ENCODE measurements at places on chromosomes 7 and 10.

GRCh38 chr10:24605141-24605540 is 118.5 kb downstream of the ARHGAP21 start:
- DNase-seq, result no peak

DNA sequence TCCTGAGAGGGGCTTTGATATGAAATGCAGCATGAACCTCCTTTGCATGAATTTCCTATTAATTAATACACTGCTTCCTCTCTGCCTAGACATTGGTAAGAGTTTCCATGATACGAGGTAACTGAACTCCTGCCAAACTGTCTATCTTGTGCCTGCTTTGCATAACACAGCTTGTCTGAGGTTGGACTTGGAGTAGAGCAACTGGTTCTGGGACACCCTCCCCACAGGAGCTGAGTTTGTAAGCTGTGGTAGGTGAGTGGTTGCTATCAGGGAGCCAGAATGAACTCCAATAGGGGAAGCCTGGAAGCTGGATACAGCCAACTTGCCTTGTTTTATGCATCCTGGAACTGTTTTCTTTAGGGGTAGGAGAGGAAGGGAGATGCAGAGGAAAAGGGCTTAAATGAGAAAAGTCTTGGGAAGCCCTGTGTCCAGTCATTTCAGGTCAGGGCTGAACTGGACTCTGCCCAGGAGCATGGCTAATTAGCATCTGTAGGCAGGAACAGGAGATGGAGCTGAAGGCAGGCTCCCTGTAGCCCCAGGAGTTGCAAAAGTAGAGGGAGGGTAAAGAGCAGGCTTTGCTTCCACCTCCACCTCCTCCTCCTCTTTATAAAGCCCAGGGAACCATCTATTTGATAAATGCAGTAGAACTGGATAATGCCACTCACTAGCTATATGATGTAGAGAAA is 73.2 kb upstream of the GPR158 start:
- no peak for DNase-seq

GRCh38 chr10:114195079-114195478 is 15.9 kb downstream of the TDRD1 start:
- no peak for DNase-seq

- no peak for DNase-seq
These were observed 643 bp downstream of the KAT6B start for GRCh38 chr10:74827045-74827441.

DNA sequence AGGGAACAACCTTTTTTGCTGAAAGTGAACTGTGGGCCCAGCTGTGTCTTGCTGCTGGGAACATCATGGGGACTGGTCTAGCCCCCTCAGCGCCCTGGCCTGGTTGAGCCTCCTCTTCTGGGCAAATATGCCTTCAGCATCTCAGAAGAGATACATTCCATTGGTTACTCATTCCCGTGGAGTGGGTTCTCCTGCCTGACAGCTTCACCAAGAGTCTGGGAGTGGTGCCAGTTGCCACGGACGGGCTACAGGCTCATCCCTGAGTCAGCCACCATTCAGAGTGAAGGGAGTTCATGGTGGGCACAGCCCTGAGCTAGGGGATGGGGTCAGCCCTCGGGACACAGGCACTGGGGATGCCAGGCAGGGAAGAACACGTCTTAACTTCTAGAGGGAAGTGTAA is 81.9 kb downstream of the RAMP3 start:
- DNase-seq, result no peak

GRCh38 chr7:29898301-29898700 is 91.3 kb downstream of the SCRN1 start:
- no peak for DNase-seq

GRCh38 chr7:116957874-116958273 is 4.6 kb downstream of the ST7 start:
- no peak for DNase-seq

DNA sequence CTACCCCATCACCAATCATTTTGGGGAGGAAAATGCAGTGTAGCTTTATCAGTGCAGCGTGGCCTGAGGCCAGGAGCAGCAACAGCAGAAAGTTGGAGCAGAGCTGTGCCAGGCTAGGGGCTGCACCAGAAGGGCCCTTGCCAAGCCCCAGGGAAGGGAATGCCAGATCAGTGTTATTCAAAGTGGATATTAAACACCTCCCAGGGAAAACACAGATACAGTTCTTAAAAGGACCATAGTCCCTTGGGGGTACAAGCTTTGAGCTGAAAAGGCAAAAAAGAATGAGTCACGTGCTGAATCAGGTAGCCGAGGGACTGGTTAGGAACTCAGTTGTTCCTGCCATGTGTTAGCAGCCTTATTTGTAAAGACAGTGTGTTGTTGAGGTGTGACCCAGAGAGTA is 54.0 kb downstream of the GSDME start:
- DNase-seq, result no peak

DNA sequence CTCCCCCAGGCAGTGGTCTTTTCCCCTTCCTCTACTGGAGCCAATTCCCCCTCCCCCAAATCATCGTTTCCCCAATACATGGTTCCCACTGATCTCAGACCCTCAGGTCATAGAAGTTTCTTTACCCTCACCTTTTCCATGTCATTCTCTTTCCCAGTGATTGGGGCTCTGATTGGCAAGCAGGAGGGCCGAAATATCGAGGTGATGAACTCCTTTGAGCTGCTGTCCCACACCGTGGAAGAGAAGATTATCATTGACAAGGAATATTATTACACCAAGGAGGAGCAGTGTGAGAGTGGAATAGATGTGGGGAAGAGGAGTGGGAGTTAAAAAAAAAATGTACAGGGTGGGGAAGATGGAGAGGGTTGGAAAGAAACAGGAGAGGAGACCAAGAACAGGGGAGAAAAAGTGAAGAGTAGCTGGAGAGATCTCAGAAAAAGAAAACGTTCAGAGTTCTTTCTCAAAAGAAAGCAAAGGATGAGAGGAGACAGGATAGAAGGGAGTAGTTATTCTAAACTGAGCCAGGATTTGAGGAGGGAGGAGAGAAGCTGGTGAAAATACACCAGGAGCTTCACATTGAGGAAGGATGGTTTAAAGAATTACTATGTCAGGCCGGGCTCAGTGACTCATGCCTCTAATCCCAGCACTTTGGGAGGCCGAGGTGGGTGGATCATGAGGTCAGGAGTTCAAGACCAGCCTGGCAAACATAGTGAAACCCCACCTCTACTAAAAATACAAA is 858 bp downstream of the COPS6 start:
- DNase-seq, result no peak

DNA sequence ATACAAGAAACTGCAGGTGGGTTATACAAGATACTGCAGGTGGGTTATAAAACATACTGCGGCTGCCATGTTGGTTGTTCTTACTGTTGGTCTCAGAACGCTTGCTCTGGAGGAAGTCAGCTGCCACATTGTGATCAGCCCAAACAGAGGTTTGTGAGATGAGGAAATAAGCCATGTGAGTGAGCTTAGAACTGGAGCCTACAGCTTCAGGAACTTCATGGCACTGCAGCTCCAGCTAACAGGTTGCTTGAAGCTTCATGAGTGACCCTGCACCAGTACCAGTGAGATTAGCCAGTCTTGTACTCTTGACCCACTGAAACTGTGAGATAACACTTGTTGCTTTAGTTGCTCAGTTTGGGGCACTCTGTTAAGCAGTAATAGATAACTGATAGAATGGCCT is 74.5 kb upstream of the PRKCQ start:
- DNase-seq, result no peak

DNA sequence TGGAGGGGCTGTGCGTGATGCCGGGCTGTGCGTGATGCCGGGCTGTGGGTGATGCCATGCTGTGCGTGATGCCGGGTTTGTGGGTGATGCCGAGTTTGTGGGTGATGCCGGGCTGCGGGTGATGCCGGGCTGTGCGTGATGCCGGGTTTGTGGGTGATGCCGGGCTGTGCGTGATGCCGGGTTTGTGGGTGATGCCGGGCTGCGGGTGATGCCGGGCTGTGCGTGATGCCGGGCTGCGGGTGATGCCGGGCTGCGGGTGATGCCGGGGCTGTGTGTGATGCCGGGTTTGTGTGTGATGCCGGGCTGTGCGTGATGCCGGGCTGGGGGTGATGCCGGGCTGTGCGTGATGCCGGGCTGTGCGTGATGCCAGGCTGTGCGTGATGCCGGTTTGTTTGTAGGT is 128.9 kb downstream of the FAM53B start:
- no peak for DNase-seq

DNA sequence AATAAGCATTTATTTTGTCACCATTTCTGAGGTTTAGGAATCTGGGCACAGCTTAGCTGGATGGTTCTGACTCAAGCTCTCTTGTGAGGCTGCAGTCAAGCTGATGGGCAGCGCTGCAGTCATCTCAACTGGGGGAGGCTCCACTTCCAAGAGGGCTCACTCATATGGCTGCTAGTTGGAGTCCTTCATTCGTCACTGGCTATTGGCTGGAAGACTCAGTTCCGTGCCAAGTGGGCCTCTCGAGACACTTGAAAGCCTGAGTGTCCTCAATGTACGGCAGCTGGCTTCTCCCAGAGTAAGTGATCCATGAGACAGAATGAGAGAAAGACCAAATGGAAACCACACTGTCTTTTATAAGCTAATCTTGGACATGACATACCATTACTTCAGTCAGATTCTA is 21.6 kb upstream of the COL13A1 start:
- DNase-seq, result no peak
